ENCODE measurements at places on chromosomes 12 and 14.

- DNase-seq = no peak
These were observed 137.3 kb downstream of the TTC7B start for GRCh38 chr14:90678846-90679362.

- no peak for DNase-seq
These were observed 9.7 kb downstream of the MYH6 start for GRCh38 chr14:23398348-23398747.

DNA sequence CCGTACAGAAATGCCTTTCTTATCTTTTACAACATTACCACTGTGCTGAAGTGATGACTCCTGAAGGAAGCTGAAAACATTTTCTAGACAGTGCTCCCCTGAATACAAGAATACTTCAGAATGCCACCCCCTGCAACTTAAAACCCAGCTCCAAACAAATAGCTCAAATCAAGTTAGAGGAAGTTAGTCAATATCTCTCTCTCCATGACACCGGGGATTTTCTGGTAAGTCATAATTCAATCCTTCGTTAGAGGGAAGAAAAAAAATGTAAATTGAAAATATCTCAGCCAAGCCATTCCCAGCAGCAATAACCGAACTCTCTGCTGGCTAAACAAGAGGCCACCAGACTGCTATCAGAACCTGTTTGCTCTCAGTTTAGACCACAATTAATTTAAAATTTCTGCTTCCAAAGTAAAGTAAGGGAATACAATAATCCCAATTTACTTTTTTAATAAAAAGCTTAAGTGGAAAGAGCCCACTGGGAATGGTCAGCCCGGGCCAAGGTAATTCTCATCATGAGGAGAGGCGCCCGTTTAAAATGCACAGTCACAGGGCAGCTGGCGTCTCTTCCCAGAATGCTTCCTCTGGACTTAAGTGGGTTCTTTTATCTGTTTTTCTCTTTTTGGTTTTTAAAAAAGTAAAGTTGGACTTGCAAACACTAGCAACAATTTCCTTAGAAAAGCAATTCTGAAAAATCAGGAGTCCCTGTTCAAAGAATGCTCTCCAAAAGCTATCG, 710.1 kb upstream of the STXBP6 start:
- no peak for DNase-seq

GRCh38 chr14:22613106-22613695, 15.1 kb downstream of the ABHD4 start:
- no peak for DNase-seq

GRCh38 chr12:27695556-27696292, 523 bp upstream of the REP15 start:
- no peak for DNase-seq

DNA sequence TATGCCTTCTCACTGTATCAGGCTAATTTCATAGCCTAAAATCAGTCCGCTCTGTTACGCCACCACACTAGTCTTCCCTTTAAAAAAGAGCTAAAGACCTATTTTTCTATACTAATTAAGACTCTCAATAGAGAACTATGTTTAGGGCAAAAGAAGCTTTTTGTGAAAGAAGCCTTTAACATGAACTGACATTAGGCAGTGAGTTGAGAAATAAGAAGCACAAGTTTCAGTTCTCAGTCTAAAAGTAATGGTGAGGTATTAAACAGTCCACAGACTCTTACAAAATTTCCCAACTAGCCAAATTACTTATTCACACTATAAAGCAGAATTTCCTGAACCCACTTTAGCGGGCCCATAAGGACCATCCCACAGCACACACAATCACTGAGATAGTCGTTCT, 93.7 kb downstream of the SOX5 start:
- DNase-seq = no peak

GRCh38 chr12:122215771-122216170, 10.1 kb downstream of the DIABLO start:
- no peak for DNase-seq

- DNase-seq = no peak
These were observed 70.1 kb downstream of the ZNF641 start for GRCh38 chr12:48280572-48280971.

Measured in stimulated activated CD4-positive, alpha-beta T cell treated with anti-CD3 and anti-CD28 coated beads, Interleukin-1b, Interleukin-23, amount 100 ng/mL, for 1 hour (primary cell).